ENCODE measurements at places on chromosomes 6 and 20. TPM values are rescaled to one million over a fixed set of nuclear protein-coding genes. Genes with fewer than 3 reads are reported as not detected.

Gene HSPA1L
- polyA plus RNA-seq: 3.0 TPM

Gene MAP3K5
- polyA plus RNA-seq: 19.9 TPM

Gene MOXD1
- polyA plus RNA-seq: 0.25 TPM

Gene MAFB
- polyA plus RNA-seq: not detected

DNA sequence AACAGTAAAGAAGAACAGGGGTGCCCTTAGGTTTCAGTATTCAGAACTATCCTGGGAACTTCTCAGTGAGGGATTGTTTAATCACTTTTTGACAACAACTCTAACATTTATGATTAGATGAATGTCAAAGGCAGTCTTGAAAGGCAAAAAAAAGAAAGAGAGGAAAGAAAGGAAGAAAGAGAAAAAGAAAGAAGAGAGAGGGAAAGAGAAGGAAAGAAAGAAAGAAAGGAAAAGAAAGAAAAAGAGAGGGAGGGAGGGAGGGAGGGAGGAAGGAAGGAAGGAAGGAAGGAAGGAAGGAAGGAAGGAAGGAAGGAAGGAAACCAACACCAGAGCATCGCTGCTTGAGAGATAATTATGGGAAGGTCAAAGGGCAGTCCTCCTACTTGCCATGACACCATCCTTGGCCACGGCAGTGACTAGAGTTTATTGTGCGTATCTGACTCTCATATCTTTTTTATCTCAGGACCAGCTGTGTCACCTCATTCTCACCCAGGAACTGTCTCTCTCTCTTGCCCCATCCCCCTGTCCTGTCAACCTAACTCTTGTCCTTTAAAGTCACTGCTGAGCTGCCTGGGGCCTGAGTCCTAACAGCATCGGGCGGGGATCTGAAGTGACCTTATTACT is 96.8 kb upstream of the ATXN1 start:
- DNase-seq: no peak

DNA sequence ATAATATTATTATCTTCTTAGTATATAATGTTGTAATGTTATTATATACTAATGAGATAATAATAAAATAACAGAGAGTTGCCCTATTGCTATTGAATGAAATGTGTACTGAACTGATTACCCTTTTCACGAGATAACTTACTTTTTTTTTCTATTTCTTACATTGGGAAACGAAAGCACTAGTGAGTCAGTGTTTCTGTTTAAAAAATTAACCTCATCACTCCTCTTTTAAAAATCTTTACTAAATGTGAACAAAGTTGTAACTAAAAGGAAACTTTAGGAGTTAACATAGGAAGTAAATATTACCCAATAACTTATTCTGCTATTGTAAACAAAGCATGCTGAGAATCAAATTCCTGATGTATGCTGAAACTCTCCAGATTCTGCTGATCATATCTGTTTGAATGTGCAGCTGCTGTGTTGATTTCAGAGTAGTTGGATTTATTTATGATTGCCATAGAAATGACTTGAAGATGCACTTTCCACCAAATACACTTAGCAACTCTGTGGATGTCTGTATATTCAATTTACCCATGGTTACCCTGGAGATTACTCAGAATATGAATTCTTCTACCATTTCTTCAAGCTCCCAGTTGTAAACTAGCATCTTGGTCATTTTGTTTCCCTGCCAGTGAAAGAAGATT is 523.4 kb downstream of the TENT5A start:
- DNase-seq: no peak

Gene CTCFL
- not detected for polyA plus RNA-seq

- DNase-seq: no peak
Observed at GRCh38 chr20:6339176-6339575, 216.3 kb upstream of the FERMT1 start.

DNA sequence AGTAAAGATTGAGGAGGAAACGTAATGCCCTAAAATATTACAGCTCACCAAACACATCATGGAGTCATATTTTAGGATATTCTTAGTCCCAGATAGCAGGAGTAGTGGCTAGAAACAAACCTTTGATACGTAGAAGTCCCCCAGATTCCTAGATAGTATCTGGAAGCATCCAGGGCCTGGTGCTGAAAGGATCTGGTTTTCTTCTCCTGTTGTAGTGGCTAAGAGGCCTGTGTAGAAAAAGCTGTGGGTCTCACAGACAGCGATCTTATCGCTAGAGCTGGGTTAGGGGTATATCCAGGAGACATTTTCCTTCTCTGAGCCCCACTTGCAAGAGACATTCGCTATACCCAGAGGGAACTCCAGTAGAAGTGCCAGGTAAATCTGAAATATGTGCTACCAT is 139.9 kb downstream of the KCNQ5 start:
- DNase-seq: no peak

DNA sequence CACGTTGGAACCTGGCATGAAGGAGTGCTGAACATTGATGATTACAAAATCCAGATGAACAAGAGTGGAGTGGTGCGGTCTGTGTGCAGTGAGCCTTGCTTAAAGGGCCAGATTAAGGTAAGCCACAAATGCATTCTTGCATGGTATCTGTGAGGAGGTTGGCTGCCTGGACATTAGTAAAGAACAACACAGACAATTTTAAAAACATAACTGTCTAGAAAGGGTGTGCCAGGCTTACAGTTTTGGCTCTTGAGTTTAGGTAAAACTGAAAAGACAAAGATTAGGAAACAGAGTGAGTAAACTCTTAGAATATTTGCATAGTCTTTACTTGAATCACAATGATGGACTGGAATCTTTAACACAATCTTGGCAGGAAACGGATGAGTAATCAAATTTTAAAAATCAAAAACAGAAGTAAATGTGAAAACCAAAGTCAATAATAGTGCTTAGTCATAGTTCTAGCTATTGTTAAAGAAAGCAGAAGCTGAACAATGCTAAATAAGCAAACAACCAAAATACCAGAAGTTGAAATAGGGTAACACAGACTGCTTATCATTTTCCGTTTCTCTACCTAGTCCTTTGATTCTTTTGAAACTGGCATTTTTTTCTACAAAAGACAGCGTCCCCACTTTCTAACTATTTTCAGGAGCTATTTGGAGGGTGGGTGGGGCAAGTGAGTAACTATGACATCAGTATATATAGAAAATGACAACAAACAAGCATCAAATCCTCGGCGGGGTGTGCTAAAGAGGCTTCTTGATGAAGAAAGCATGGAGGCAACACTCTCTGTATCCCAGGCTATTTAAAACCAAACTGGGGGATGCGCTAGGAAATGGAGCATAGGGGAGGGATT is 185.8 kb upstream of the RAB32 start:
- DNase-seq: no peak

- DNase-seq: peak; percentile 53
Observed at GRCh38 chr6:33768644-33769120, 20.2 kb downstream of the LEMD2 start.

DNA sequence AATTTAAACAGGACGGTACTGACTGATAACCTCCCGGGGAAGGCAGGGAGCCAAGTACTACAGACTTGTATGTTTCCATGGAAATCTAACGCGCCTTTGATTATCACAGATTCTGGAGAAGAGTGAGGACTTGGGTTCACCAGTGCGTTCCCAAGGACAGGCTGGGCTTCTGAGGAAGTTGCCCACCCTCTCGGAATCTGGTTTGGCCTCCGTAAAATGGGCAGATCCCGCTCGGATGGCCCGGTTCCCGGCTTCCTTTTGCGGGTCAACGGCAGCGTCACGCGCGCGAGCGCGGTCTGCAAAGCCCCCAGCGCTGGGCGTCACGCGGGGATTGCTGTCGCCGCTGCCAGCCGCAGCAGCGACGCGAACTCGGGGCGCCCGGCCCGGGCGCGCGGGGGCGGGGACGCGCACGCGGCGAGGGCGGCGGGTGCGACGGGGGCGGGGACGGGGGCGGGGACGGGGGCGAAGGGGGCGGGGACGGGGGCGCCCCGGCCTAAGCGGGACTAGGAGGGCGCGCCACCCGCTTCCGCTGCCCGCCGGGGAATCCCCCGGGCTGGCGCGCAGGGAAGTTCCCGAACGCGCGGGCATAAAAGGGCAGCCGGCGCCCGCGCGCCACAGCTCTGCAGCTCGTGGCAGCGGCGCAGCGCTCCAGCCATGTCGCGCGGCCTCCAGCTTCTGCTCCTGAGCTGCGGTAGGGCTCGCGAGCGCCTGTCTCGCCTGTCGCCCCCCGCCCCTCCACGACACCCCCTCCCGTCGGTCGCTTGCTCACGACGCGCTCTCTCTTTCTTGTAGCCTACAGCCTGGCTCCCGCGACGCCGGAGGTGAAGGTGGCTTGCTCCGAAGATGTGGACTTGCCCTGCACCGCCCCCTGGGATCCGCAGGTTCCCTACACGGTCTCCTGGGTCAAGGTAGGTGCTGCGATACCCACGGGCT is at the start of gene CD83:
TSS of gene CD83 (plus strand) at position 615 of the 933 bp plus-strand sequence. CDS start at position 655, 40 bp downstream.
- peak; percentile 86 for DNase-seq

- no peak for DNase-seq
Observed at GRCh38 chr6:44444853-44445252, 57.3 kb downstream of the CDC5L start.

Gene GINS1
- 0.74 TPM for polyA plus RNA-seq

Gene VSTM2L
- polyA plus RNA-seq: not detected

DNA sequence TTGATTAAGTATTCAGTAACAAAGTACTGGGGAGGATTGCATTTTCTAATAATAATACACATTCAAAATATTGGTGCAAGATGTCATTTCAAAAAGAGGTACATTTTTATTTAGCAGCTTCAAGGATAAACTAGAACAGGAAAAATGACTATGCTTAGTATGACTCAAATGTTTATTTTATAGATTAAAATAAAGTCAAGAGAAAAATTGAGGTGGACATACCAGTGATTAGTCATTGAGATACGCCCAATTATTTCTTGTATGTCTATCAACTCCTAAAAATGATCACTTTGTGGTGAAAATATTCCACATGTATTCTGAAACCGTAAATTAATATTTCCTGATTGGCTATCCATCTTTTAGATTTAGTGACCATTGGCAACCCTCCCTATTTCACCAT is 96.7 kb downstream of the PHF3 start:
- DNase-seq: no peak
